KG1 (cell line): ENCODE measurements at places on chromosomes 1 and 21.

DNA sequence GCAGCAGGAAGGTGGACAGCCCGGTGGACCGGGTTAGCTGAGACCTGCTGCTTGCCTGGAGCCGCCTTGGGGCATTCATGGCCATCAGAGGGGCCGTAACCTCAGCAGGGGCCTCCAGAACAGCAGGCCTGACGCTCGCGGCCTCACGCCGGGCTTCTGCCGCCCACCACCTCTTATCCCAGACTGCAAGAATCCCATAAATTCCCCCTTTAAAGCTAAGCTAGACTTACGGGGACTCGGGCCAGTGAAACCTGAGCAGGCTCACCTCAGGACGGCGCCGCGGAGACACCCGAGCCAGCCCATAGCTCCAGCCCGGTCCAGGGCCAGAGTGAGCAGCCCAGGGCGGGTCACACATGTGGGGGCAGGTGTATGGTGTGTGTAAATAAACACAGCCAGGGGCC lies 132.3 kb downstream of the GLIS1 start:
- DNase-seq, result no peak

DNA sequence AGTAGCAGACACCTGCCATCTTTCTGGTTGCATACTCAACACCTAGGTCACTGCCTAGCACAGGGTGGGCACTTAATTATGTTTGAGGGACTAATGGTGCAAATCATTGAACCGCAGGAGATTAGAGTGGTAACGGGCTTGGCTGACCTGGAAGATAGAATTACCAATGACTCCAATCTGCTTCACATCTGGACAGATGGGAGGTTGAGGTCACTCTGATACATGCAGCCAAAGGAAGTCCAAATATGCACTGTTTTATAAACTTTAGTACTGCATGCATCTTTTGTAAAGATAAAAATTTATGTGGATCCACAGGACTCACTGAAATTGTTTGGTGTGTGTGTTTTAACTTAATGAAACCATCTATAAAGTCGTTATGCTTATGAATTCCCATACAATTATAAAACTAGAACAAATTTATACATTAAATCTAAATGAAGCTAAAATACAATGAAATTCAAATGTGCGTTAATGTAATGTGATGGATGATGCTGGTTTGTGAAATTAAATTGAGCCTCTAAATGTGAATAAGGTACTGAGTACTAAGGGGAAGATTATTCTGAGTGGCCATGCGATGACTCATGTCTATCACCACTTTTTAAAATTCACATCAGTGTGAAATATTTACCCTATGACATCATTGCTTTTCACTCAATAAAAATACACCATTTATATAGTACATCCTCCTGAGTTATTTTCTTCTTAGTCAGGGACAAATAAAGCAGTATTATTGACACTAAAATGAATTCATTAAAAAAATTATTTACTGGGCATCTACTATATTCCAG lies 224.7 kb upstream of the FAM78B start:
- DNase-seq, result no peak

- DNase-seq, result no peak
Observed at GRCh38 chr1:205002705-205003104, 40.3 kb upstream of the CNTN2 start.

GRCh38 chr1:206463911-206464310 lies 6.4 kb upstream of the IKBKE start:
- DNase-seq, result no peak

DNA sequence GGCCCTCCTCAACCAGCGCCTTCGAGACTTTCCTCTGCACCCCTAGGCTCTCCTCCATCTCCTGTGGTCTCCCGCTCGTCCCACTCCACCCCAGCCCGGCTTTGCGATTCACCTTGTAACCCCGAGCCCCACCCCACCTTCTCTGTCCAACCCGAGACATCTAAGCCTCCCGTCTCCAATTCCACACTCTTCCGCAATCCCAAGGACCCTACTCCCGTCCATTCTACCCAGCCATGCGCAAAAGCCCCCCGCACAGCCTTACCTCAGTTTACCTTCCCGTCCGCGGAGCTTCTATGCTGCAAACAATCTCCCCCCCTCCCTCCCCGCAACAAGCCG lies 174 bp downstream of the SH3BP5L start:
- DNase-seq, result no peak

- DNase-seq, result no peak
Observed at GRCh38 chr1:63662841-63663240, 69.6 kb downstream of the PGM1 start.

GRCh38 chr1:81836007-81836626 lies 35.4 kb downstream of the ADGRL2 start:
- DNase-seq, result no peak

- no peak for DNase-seq
Observed at GRCh38 chr1:67823615-67824014, 9.7 kb downstream of the GNG12 start.

DNA sequence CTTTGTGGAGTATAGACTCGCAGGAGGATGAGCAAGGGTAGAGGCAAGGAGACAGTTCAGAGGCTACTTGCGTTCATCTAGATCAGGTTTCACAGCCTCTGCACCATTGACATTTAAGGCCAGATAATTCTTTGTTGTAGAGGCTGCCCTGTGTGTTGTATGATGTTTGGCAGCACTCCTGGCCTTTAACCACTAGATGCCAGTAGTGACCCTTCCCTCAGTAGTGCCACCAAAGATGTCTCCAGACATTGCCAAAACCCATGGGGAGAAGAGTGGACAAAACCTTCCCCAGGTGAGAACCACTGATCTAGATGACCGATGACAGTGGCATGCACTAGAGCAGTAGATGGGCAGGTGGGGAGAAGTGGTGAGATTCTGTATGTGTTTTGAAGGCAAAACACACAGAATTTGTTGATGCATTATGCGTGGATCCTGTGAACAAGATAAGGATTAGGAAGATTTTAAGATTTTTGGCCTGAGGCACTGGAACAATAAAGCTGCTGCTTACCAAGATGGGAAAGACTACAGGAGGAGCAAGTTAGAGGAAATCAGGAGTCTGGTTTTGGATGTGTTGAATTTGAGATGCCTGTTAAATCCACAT lies 9.9 kb upstream of the COG2 start:
- no peak for DNase-seq

DNA sequence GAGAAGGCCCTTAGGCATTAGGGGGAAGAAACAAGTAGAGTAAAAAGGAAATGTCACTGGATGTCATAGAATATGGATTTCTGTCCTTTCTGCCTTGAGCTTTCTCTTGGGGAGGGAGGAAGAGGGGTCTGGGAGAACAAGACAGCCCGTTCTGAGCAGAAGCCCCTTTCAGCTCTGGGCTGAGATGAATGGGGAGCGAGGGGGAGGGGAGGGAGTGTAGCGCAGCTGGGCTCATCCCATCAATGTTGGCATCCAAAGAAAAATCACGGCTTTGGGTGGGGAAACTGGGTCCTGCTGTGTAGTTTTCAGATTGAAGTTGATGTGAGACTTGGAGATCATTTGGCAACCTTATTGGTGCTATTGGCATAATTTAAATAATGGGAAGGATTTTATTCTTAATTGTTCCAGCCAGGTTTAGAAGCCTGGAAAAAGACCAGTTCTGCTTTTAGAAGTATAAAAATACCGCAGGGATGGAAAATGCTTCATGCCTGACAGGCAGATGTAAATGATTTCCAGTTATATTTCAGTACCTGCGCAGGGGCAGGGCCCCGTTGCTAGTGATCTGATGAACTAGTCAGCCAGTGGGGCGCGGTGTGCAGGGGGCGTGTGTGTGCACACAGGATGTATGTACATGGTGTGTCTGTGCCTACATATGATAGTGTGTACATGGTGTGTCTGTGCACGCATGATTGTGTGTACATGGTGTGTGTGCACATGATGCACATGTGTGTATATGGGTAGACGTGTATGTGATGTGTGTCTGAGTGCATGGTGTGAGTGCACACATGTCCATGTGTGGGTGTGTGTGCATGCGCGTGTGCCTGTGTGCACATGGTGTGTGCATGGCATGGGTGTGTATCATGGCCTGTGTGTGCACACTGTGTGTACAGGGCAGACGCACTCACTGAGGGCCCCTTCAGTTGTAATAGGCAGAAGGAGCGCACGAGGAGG lies 36.0 kb downstream of the ABCG1 start:
- no peak for DNase-seq

DNA sequence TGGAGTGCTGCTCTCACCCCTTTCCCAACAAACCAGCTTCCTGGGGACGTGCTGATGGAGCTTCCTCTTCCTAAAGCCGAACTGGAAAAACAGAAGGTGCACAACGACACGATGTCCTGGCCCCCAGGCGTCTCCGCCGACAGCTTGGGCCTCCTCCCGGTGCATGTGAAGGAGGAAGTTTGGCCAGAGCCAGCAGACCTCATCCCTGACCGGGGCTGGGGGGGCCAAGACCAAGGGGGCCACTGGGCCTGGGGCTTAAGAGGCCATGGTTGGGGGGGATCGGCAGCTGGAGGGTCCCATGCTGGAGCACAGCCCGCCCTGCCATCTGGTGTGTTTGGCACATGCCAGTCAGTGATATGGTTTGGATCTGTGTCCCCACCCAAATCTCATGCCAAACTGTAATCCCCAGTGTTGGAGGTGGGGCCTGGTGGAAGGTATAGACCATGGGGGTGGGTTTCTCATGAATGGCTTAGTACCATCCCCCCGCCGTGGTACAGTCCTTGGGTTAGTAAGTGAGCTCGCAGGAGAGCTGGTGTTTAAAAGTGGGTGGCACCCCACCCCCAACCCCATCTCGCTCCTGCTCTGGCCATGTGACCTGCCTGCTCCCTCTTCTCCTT lies 6.4 kb downstream of the HES4 start:
- no peak for DNase-seq

GRCh38 chr1:223175032-223175431 lies 32.0 kb upstream of the TLR5 start:
- DNase-seq, result no peak

- no peak for DNase-seq
Observed at GRCh38 chr1:199522338-199522737, 505.2 kb upstream of the NR5A2 start.

- DNase-seq, result no peak
Observed at GRCh38 chr1:226436855-226437491, 29.1 kb upstream of the PARP1 start.

DNA sequence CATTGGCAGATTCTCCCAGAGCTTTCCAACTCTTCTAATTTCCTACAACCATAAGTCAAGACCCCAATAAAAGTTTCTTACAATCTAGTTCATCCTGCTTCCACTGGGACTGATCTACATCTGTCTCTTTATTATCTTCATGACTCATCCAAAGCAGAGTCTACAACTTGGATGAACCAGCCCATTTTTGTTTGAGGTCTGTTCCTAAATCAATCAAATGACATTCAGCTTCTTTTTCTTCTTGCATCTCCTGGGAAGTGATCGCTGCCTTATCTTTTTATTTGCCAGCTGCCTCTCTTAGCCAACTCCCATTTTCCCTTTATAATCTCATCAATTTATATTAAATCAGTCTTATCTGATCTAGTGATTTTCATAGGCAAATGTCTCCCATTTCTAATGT lies 105.6 kb downstream of the ERG start:
- no peak for DNase-seq

- no peak for DNase-seq
Observed at GRCh38 chr1:7390604-7391000, 380.5 kb upstream of the VAMP3 start.

DNA sequence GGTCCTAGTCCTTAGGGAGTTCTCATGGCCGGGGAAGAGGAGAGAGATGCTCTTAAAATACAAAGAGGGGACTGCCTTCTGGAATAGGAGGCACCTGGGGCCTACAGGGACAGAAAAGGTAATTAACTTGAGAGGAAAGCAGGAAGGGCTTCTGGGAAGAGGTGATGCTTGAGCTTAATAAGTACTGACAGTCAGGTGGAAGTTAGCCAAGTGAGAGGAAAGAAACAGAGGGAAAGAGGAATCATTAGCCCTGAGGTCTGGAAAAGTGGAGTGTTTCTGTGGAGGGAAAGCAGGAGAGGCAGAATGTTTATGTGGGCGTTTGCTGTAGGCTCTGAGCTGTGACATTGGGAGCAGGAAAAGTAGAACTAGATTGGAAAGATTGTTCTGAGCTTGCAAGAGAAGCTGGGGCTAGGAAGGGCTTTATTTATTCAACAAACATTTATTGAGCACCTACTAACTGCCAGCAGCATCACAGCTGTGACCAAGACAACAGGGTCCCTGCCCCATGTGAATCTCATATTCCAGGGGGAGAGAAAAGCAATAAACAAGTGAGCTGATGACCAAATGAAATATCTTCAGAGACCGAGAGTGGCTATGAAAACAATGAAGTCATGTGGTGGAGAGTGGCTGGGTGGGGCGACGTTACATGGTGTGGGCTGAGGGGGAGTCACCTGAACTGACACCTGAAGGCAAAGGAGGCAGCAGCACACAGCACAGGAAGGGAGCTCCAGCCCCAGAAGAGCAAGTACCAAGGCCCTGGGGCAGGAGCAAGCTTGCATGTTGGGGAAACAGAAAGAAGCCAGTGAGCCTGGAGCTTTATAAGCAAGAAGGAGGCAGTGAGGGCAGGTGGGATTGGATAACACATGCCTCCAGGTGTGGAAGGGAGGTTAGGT lies 4.4 kb upstream of the FNDC5 start:
- DNase-seq, result no peak

- DNase-seq, result peak; percentile 50
Observed at GRCh38 chr1:152533327-152533938, 19.2 kb downstream of the CRCT1 start.

DNA sequence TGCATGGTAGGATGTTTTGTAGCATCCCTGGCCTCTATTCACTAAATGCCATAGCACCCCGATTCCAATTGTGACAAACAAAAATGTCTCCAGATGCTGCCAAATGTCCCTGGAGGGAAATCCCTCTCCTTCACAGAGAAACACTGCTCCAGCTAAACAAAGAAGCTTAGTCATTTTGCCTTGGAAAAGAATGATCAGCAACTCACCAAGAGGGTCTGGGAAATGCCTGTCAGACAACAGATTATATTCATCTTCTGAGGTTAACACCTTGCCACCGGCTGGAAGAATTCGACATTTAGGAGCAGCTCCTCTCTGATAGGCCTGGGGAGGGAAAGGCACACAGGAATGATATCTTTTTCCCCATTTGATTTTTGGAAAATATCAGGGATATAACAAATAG lies 84.4 kb downstream of the NIBAN1 start:
- DNase-seq, result no peak

- DNase-seq, result no peak
Observed at GRCh38 chr1:168907053-168907452, 178.0 kb upstream of the DPT start.

GRCh38 chr1:68046885-68047658 lies 3.4 kb downstream of the DIRAS3 start:
- DNase-seq, result no peak

GRCh38 chr1:29379443-29380073 lies 143.2 kb downstream of the PTPRU start:
- DNase-seq, result peak; percentile 24

GRCh38 chr21:46152927-46153246 lies 2.5 kb downstream of the FTCD start:
- no peak for DNase-seq

DNA sequence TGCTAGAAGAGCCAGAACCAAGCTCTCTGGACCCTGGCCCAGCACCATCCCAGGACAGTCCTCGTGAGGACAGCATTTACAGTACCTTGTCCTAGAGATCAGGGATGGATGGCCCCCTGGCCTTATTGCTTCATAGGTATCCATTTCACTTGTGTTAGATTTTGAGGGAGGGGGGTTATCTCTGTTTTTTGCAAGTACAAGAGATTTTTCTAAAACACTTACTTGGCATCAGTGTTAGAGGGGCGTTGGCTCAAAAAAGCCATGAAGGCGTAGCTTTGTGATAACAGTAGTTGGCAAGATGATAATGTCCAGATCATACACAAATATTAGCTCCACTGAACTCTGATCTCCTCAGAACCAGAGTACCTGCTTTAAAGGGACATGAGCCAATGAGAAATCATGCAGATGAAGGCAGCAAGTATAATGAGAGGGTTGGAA lies 5.8 kb upstream of the ATP1B1 start:
- DNase-seq, result no peak

GRCh38 chr1:88774151-88774556 lies 90.1 kb downstream of the PKN2 start:
- DNase-seq, result no peak
